ENCODE measurements at places on chromosomes 13 and 19.

DNA sequence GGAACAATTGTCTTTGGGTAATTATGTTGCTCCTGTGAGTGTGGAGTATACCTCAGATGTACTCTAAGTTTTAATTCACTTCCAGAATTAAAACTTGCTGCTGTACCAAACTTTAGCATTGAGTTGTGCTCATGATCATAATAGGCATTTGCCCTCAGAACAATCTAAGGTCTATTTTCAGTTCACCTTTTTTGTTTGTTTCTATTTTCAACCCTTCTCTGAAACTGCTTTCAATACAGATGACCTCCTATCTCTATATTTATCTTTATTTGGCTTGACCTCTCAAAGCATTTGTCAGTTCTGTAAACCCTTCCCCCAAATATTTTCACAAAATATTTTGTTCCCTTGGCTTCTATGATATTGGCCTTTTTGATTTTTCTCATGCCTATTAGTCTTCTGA lies 873.0 kb downstream of the OLFM4 start:
- no peak for DNase-seq

GRCh38 chr19:18112989-18113478 lies 15.5 kb downstream of the MAST3 start:
- DNase-seq = peak; percentile 83

DNA sequence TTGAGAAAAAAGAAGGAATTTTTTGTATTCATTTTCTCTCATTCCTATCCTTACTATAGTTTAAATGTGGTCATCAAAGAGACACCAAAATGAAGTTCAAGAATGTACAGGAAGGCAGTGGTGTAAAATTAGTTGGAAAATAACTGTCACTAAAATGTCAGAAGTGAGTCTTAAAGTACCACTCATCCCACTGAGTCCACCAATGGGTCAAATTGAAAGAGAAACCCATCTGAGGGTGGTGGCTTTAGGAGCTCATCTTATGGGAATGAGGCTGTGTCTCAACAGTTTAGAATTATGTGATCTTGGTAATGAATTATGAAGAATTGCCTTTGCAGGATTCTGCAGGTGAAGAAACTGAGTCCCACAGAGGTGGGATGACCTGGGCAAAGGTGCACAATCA lies 403.5 kb downstream of the FGF9 start:
- DNase-seq = no peak

GRCh38 chr19:32388393-32388855 lies 17.1 kb upstream of the DPY19L3 start:
- no peak for DNase-seq

- DNase-seq = no peak
These were observed 16.1 kb upstream of the ZNF274 start for GRCh38 chr19:58166708-58167280.

DNA sequence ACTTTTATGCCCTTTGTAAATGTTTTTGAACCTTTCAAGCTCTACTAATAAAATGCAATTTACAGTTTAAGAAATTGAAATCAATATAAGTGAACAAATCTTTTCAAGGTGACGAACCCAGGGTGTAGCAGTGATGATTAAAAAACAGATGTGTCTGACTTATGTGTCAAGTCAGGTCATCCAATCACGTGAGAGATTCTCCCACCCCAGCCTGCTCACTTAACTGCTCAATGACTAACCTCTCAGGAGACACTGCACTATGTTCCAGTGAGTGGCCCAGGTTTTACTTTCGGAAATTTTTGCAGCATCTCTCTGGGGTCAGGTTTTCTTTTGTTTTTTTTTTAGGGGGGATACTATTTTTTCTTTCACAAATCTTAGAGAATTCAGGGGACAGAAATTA lies 60.7 kb downstream of the ZNF429 start:
- DNase-seq = no peak

GRCh38 chr13:99958406-99959126 lies 13.0 kb downstream of the ZIC5 start:
- DNase-seq = no peak

- no peak for DNase-seq
These were observed 2.4 kb downstream of the IZUMO4 start for GRCh38 chr19:2099054-2099501.

- no peak for DNase-seq
These were observed 48.3 kb downstream of the CD320 start for GRCh38 chr19:8259922-8260247.

DNA sequence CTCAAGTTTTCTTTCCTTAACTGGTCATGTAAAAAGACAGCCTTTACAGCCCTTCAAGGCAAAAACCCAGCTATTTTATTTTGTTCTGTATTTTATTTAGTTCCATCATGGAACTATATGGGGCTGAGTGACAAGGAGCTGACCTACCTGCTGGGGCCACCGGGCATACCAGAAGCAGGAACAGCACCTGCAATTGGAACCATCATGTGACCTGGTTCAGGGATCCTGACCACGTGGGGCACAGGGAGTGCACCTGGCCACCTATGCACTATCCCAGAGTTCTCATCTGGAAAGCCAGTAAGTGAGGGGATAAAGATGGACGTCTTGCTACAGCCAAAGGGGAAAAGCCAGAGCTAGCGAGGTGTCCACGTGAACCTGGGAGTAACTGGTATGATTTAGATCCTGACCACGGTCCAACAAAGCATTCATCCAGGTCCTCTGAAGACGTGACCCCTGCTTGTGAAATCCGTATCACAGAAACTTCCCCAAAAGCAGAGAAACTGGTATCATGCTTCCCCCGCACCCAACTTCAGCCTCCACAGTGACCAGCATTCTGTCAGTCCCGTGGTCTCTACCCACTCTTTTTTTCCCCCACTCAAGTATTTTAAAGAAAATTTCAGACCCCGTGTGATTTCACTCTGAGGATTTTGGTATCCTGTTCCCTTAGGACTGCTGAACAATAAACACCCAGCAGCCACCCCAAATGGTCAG lies 40.5 kb upstream of the SLC15A1 start:
- no peak for DNase-seq

DNA sequence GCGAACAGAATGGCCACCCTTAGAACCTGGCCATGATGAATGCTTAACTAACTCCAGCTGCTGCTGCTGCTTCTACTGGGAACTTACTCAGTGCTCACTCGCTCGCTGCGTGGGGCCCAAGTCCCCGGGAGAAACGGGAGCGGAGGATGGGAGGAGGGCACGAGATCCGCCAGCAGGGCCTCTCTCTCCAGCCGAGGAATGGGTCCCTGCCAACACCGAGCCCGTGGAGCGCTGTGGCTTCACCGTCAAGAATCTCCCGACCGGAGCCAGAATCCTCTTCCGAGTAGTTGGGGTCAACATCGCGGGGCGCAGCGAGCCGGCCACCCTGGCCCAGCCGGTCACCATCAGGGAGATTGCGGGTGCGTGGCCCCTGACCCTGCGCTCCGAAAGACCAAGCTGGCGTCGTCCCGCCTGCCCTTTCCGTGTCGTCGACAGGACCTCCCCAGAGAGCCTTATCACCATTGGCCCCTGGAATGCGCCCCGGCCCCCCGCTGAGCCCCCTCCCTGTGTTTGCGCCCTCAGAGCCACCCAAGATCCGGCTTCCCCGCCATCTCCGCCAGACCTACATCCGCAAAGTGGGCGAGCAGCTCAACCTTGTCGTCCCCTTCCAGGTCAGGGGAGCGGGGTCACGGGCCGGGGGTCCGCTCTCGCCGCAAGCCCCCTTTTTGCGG lies 17.8 kb upstream of the EMC10 start:
- no peak for DNase-seq

DNA sequence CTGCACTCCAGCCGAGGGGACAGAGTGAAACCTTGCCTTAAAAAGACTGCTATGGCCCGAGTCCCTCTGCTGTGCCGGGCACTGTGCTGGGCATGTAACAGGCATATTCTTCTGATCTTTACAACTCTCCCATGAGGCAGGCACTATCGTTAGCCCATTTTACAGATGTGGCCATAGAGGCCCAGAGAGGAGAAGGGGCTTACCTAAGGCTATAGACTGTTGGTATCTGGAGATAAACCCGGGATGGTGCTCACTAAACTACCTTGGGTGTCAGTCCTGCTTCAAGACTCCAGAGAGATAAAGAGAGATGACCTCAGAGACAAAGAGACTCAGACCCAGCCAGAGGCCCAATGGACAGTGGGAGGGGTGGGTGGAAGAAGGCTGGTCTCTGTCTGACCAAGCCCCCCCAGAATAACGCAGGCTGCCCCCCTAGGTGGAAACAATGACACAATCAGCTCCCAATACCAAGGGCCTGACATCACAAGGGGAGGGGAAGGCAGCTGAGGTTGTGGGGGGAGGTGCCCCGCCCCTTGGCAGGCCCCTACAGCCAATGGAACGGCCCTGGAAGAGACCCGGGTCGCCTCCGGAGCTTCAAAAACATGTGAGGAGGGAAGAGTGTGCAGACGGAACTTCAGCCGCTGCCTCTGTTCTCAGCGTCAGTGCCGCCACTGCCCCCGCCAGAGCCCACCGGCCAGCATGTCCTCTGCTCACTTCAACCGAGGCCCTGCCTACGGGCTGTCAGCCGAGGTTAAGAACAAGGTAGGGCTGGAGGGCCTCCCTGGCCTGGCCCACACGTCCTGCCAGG lies at the start of gene CNN1:
Gene CNN1 (plus strand): TSS at position 620 of the 805 bp plus-strand sequence. CDS start 77 bp downstream, at position 697.
- DNase-seq = no peak

DNA sequence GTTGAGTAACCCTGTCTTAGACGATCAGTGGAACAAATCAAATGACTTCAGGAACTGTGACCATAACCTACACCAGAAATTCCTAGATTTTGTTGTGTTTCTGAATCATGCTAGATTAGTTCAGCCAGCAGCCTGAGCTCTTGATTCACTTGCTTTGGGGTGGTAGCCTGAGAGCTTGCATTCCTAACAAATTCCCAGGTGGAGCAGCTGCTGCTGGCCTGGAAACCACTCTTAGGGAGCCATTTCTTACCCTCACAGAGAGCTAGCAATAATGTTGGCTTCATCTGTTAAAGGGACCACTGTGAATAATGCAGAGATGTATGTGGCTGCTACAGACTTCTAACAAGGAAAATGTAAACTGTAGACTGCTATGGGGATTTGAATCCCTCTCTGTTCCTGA lies 388.1 kb upstream of the PRR20A start:
- DNase-seq = no peak

DNA sequence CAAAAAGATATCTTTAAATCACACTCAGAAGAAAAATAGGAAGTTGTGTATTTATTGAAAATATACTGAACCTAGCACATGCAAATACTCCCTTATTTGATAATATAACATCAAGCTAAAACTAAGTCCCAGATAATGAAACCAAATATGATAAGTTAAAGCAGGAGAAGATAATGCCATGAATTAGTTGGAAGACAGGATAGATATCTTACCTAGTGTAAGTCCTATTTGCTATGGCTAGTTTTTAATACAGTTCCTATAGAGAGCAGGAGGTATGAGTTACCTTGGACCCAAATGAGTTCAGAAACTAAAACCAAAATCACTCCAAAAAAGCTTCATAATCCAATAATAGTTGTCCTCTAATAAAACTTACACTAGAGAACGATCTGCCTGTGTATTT lies 1407.1 kb upstream of the MIR17HG start:
- DNase-seq = no peak

DNA sequence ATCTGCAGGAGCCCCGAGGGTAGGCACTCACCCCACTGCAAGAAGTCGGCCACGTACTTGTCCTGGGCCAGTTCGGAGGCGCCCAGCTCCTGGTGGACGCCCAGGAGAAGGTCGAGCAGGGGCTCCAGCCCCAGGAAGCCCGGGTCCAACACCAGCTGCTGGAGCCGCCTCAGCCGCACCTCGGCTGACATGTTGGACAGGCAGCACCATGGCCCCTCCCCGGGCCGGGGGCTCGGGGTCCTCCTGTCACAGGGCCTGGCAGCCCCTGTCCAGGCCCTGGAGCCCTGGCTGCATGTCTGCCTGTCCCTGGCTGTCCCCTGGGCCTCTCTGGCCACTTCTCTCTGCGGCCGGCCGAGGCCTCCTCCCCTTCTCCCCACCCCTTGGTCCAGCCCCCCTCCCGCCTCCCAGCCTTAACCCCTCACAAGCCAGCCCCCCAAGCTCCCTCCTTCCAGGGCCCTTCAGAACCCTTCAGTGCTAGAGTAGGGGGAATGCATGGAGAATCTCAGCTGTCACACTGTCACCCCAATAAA lies at the start of gene DMPK:
Gene DMPK (minus strand): TSS at position 329 of the 530 bp plus-strand sequence. CDS start 138 bp downstream, at position 191.
- DNase-seq = no peak

DNA sequence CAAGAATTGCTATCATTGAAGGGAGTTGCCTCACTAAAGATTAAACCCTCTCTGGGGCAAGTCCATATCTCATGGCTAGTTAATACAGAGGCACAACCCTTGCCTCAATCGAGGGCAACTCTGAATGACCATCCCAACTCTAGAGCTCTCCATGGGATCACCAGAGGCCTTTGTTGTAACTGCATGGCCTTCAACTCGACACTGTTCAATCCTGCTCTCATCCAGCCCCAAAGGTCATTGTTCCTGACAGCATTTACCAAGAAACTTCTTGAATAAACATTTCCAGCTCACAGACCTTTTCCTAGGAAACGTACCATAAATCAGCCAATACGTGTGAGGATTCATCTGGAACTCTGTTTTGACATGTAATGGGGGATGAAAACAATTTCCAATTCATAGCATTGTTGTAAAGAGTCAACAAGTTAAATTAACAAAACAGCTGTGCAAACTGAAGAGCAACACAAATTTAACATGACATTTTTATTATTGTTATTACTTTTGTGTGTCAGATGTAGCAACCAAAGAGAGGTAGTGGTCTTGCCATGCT lies 452.7 kb downstream of the SUCLA2 start:
- DNase-seq = no peak

- no peak for DNase-seq
These were observed 5.5 kb downstream of the LRP3 start for GRCh38 chr19:33199441-33200265.

GRCh38 chr19:5996623-5997320 lies 18.8 kb upstream of the RANBP3 start:
- no peak for DNase-seq

DNA sequence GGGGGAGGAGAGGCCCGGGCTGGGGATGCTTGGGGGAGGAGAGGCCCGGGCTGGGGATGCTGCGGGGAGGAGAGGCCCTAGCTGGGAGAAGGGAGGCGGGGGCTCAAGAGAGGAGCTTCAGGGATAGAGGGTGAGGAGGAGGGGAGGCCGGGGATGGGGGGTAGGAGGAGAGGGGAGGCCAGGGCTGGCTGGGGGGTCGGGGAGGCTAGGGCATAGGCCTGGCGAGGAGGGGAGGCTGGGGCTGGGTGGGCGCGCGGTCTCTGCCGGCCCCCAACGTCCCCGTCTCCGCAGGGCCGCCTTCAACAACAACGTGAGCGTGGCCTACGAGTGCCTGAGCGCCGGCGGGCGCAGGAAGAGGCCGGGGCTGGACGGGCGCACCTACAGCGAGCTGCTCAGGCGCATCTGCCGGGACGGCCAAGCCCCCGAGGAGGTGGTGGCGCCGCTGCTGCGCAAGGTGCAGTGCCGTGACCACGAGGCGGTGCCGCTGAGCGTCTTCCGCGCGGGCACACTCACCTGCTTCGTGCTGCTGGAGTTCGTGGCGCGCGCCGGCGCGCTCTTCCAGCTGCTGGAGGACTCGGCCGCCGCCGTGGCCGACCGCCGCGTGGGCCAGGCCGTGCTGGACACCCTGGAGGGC lies 11.4 kb downstream of the TPGS1 start:
- DNase-seq = no peak

DNA sequence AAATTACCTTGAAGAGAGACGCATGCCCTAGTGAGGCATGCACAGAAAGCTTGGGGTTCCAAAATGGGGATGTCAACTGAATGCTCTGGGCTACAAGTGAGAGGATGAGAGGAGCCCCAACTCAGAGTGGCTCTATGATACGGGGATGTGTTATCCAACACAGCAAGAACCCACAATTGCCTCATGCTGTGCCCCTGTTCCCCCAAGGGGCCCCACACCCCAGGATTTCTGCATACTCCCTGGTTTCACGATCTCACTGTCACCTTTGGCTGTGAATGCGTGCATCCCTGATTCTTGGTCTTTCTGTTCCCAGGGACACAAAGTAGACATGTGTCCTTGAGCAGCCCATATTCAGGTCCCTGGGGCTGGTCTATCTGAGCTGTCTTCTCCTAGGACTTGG lies 29.3 kb downstream of the WDR88 start:
- DNase-seq = no peak

GRCh38 chr19:46952874-46953273 lies 66.8 kb upstream of the NPAS1 start:
- no peak for DNase-seq

Data from SK-MEL-5 (cell line).